Fibroblast of the conjunctiva (primary cell): ENCODE measurements at places on chromosomes 1 and 21.

DNA sequence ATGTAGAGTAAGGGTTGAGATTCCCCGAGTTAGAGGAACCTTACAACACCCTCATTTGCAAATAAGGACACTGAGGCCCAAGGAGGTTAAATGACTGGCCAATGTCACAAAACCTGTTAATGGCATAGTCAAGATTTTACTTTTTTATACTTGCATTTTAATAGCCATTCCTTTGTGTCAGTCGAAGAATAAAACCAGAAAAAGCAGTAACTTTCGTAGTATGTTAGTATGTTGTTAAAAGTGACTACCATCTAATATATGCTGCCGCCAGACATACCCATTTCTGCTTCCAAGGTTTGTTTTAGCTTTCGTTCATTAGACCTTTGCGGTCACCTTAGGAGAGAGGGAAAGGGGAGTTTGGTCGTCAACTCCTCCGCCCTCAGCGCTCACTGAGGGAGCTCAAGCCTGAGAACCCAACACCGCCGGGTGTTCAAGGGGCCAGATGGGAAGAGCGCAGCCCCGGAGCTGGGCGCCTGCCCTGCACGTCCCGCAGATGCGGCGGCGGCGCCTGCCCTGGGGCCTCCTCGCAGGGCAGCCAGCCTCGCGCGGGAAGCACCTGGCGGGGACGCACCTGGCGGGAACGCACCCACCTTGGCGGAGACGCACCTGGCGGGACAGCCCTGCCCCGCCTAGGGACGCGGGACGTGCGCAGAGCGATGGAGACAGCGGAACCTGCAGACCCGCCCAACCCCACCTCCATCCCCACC is 466 bp downstream of the VPS26C start:
- DNase-seq = no peak

DNA sequence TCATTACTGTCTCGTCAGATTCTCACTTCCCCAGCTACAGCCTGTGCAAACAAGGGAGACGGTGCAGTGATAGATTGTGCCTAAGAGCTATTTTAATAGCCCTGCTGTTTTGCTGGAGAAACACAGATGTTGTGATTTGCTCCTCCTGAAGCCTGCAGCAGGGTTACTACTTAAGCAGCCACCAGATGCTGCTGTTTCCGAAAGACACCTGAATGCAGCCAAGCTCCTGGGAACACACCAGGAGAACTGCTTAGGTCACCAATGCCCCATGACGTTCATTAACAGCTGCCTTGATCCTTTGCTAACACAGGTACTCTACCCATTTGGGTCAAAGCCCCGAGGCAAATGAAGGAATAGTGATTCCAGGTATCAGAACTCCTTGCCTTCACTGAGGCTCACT is 411.8 kb upstream of the DAB1 start:
- DNase-seq = no peak

DNA sequence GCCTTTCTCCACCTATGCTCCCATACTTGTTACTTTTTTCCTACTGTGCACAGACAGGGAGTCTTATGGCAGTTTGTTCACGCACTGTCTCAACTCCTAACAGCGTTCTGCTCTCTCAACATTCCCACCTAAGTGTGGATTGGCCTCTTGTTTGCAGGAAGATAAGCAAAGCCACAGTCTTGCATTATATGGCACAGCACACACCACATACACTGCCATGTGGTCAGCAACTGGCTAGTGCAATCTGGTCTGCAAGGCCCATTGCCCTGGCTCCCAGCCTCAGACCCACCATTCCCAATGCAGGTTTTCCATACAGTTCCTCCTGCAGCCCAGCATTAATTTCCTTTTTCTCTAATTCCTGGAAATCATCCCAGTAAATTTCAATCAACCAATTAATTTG is 38.3 kb upstream of the LAMC2 start:
- DNase-seq = no peak

DNA sequence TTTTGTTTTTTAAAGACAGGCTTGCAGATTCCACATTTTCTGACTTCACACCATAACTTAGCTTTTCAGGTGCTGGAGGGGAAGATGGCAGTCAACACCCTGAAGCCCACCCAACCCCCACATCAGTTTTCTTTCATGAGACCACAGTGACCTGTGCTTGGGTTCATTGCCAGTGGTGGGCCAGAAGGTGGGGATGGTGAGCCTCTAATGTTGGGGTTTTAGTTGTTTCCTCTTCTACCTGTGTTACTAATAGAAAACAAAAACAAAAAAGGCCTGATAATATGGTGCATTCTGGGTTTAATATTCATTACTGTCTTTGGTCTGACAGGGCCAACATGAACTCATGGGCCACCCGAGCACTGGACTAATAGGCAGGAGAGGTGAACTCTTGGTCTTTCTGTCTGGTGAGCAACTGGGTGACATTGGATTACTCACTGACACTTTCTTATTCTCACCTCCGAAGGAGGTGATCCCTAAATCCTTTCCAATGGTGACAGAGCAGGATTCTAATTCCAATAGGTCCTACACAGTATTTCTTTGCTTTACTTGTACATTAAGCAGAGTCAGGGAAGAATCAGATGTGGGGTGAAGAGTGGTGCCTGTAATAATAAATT is 132.8 kb downstream of the CLIC6 start:
- no peak for DNase-seq

DNA sequence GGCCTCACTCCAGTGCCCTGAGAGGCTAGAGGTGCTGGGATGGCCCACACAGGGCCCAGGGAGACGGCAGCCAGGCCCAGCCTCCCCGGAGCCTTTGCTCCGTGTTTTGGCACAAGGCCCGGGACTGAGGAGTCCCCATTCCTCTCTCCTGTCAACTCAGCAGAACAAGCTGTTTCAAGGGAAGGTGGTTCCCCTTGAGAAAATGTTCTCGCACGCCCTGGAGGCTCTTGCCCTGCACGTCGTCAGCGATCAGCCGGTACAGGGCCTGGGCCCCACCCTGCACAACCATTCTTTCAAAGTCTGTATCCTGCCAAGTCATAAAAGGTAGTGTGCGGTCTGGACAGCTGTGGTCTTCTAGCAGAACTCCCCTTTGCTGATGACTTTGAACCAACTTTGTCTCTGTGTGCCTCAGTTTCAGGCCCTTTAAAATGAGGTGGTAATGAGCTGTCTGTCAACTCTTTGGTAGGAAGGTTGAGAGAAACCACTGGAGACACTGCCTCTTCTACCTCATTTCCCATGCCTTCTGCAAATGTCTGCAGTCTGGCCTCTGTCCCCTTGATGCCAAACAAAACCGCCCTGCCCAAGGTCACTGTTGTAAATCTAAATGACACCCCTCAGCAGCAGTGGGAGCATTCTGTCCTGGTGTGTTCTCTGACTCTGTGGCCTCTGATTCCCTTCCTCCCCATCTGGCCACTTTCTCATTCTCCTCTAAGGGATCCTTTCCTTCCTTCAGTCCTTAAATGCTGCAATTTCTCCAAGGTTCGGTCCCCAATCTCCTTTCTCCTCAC is 138.6 kb upstream of the JUN start:
- DNase-seq = no peak

GRCh38 chr1:15757575-15758342 is 836 bp upstream of the FBLIM1 start:
- no peak for DNase-seq

- DNase-seq = no peak
Measured at GRCh38 chr21:24948186-24948585, 659.1 kb downstream of the MRPL39 start.

DNA sequence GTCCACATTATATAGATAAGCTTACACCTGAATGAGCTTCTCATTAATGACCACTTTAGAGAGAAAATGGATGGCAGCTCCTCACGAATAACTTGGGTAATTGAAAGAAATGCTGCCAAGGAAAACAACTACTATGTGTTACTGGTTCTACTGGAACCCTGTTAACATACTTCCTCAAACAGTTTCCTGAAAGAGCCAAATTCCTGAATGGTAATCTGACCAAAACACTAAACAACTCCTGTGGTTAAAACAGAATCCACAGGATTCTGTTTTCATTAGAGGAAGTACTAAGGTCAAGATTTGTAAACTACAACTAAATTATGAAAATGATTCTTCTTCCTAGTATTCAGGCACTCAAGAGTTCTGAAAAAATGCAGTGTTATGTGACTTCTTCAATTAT is 107.2 kb downstream of the DNM3 start:
- no peak for DNase-seq

DNA sequence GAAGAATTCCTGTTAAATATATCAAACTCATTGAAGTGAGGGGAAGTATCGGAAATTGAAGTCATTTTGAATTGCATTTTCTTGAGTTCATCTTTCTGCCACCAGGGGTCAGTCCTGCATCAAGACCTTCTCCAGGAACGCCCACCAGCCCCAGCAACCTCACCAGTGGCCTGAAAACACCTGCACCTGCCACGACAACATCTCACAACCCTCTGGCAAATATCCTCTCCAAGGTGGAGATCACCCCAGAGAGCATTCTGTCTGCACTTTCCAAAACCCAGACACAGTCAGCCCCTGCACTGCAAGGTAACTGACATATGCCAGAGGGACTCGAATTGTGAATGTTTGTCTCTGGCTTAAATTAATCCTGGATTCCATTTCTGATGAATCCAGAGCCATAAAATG is 22.8 kb upstream of the TARS2 start:
- peak; percentile 50 for DNase-seq

DNA sequence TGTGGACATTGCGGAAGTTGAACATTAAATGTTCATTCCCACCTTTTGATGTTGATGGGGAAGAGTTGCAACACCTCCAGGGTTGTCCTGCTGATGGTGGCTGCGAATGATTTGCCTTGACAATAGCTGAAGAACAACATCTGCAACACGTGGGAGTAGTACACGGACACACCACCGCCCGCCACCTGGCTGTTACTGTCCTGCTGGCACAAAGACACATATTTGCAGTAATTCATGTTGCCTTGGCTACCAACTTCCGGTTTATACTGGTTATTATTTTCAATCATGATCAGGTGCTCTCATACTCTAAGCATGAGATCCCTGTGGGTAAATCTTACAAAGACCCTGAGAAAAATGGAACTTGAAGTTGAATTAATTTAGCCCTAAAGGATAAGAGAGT is 55.2 kb downstream of the UBR4 start:
- no peak for DNase-seq

DNA sequence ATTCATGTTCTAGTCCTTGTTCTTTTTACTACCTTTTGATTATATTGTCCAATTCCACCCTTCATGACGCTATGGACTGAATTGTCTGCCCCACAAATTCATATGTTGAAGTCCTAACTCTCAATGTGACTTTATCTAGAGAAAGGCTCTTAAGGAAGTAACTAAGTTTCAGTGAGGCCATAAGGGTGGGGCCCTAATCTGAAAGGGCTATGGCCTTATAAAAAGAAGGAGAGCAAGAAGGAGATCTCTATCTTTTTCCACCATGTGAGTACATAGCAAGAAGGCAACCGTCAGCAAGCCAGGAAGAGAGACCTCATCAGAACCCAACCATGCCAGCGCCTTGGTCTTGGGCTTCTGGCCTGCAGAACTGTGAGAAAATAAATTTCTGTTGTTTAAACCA is 95.9 kb downstream of the HIVEP3 start:
- no peak for DNase-seq

GRCh38 chr1:22420455-22421053 is 31.1 kb upstream of the ZBTB40 start:
- peak; percentile 72 for DNase-seq

- DNase-seq = no peak
Measured at GRCh38 chr1:35097224-35097623, 18.0 kb downstream of the ZMYM1 start.

- no peak for DNase-seq
Measured at GRCh38 chr1:196193896-196194559, 414.2 kb downstream of the KCNT2 start.

DNA sequence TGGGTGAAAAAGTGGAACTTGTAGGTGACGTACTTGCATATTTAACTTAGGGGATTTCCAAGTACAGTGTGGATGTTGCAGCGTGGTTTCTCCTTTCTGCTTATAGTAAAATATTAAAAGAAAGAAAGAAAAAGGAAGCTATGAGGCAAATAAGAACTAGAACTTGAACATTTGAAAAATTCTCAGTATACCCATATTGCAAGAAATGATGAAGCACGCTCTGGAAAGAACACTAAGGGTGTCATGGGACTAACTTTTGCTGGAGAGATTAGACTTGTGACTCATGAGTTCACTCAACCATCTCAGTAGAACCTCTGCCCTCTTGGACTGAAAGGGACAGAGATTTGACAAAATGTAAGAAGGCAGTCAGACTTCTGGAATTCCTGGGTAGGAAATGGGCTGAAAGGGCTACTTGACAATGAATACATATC is 704.5 kb upstream of the ADGRL4 start:
- DNase-seq = peak; percentile 9

DNA sequence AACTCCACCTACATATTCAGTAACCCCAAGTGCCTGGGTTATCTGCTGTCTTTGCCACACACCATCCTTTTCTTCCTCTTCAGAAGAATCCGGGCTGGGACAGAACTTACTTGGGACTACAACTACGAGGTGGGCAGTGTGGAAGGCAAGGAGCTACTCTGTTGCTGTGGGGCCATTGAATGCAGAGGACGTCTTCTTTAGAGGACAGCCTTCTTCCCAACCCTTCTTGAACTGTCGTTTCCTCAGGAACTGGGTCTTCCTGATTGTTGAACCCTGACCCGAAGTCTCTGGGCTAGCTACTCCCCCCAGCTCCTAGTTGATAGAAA is 10.5 kb downstream of the CERS2 start:
- DNase-seq = no peak

DNA sequence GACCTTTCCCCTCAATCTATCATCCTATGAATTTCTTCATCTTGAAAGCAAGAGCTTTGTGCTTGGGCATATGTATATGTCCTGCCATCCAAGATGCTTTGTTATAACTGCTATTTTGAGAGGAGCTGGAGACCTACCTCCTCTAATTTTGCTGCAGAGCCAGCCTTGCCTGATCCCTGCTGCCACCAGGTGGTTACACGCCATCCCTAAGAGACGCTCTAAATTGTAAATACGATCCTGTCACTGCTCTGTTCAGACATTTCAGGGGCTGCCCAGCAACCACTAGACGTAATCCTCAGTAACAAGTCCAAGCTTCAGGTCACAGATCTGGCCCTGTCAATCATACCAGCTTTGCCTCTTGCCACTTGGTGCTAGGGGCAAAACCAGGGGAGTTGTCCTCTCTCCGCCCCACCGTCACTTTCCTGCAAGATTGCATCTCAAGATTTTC is 32.9 kb downstream of the GPA33 start:
- DNase-seq = no peak

GRCh38 chr1:210428696-210429095 is 100.0 kb downstream of the HHAT start:
- DNase-seq = no peak

DNA sequence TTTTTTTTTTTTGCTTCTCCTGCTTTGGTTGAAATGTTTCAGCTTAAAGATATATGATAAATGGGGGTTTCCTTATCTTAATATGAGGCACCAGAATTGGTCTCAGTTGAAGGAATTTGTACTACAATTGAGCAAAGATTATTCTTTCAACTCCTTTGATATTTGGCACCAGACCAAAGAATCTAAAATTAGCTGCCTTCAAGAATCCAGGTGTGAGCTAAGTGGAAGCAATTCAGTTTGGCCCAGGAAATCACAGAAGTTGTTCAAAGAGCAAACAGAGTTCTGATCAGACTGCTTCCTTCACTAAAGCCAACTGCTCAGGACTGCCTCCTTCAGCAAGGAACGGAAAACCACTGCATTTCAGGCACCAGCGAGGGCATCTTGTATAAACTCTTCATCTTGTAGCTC is 68.3 kb upstream of the BCAR3 start:
- no peak for DNase-seq

GRCh38 chr1:100614570-100614969 is 76.6 kb downstream of the GPR88 start:
- no peak for DNase-seq

GRCh38 chr1:203682473-203683383 is 56.1 kb downstream of the ATP2B4 start:
- no peak for DNase-seq
